Activated T-helper 1 cell treated with anti-CD3 and anti-CD28 coated beads, Interleukin-2, amount 50 U/mL, for 16 hours (primary cell): ENCODE measurements at places on chromosomes 1 and 21.

DNA sequence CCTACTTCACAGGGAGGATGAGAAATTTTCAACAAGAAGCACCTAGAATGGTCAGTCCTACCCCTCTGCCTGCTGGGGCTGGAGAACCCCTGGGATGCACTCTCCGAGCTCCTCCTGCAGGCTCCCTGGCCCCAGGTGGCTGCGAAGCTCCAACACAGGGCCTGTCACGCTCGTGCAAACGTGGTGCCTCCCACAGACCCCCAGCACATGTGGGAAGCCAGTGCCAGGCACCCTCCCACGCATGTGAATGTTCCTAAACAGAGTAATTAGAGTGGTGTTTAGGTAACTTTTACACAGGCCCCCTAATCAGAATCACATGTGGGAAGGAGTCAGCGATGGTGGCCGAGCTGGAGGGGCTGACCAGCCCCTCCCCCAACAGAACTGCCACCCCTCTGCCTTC lies 28.4 kb downstream of the GLIS1 start:
- no peak for DNase-seq

DNA sequence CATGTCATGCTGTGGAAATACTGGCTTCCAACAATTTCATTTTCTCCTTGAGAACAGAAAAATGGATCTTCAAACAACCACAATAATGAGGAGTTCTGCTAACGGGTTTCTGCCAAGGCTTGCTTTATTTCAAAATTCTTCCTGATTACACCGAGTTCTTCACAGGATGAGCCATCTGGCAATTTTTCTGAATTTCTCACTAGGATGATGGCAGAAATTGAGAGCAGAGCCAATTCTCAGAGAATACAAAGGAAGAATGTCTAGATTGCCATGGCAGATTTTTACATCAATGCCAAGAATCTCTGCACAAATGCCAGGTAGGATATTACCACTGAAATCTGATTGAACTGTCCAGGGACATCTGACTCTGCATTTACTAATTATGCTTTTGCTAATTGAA lies 619.0 kb upstream of the CHRM3 start:
- no peak for DNase-seq

GRCh38 chr21:8992731-8993174 lies 1528.6 kb upstream of the TPTE start:
- no peak for DNase-seq

DNA sequence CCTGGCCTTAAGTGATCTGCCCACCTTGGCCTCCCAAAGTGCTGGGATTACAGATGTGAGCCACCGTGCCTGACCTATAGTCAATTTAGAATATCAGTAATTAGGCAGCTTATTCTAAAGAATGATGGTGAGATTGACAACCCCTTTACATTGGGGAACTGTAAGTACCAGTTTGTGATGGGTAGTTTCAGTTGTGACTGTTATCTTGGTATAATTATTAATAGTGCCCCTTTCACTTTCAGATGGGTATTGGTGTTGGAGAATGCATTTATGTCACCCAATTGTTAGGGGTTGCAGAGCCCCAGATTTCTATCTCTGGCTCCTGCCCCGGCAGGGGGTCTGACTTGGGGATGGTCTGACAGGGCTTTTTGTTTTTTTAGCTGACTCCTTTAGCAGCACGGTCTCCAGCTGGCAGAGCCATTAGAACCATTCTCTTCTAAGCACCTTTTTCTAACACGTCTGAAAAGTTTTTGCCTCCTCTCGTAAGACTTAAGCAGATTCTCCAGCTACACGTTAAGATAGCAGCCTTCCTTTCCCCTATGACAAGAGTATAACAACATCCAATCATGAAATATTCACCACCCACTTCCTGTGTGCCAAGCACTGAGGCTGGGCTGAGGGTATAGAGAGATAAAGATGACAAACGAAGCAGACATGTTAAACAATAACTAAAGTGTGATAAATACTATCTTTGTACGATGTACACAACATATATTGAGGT lies 157.8 kb downstream of the SDCCAG8 start:
- no peak for DNase-seq

DNA sequence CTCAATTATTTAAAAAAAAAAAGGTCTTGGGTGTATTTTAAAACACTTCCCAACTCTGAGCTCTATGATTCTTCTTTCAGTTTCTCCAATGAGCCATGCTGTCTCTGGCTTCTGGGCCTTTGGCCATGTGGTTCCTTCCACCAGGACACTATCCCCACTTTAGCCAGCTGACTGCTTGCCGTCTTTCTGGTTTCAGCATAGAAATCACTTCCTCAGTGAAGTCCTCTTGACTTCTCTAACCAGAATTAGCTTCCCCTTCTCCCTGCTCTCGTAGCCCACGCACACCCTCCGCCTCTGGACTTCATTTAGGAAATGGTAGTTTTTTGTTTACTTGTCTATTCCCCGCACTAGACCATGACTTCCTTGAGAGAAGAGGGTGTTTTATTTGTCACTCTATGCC lies 1.1 kb upstream of the DIO1 start:
- DNase-seq: no peak

DNA sequence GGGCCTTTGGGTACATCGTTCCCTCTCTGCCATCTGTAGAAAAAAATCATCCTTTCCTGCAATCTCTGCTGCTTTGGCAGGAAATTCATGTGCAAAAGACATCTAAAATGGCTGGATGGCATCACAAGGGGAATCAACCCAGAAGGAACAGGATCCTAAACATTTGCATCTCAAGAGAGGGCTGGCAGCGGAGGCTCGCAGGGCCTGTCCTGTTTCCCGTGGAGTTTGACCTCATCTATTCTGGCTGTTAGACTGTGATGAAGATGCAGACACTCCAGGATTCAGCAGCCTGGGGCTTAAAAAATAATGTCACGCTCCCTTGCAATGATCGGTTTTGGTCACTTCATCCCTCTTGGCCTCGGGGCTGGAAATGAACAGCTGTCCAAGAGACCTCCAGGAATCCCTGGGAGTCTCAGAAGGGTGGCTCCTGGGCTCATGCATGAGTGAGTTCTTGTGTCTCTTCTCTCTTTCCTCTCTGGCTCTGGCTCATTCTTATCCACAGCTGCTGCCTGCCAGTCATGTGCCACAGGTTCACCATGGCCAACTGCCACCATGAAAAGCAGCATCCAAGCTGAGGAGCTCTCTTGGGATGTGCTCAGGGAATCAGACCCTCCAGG lies 16.1 kb upstream of the PCP4 start:
- no peak for DNase-seq

GRCh38 chr1:23421753-23422240 lies 2.8 kb downstream of the TCEA3 start:
- DNase-seq: no peak

GRCh38 chr1:63984257-63984929 lies 210.6 kb downstream of the ROR1 start:
- no peak for DNase-seq

DNA sequence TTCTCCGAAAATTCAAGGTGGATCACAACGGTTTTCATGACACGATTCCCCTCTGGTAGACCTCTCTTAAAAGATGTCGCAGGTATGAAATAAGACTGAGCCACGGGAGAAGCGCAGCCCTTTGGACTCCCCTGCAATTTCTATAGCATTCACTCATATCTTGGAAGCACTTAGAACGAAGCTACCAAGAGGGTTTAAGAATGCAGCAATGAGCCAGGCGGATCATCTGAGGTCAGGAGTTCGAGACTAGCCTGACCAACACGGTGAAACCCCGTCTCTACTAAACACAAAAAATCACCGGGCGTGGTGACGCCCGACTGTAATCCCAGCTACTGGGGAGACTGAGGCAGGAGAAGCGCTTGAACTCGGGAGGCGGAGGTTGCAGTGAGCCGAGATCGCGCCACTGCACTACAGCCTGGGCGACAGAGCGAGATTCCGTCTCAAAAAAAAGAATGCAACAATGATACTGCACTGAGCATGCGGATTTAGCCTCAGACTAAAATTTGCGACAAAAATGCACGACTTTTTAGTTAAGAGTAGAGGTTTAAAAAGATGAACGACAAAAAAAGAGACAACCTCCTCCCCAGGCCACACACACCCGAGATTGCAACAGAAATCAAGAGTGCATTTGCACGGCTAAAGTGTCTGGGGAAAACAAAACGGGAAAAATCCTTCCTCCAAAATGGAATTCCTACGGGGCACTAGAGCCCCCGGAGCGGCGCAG lies 743 bp downstream of the TOMM20 start:
- DNase-seq: no peak

DNA sequence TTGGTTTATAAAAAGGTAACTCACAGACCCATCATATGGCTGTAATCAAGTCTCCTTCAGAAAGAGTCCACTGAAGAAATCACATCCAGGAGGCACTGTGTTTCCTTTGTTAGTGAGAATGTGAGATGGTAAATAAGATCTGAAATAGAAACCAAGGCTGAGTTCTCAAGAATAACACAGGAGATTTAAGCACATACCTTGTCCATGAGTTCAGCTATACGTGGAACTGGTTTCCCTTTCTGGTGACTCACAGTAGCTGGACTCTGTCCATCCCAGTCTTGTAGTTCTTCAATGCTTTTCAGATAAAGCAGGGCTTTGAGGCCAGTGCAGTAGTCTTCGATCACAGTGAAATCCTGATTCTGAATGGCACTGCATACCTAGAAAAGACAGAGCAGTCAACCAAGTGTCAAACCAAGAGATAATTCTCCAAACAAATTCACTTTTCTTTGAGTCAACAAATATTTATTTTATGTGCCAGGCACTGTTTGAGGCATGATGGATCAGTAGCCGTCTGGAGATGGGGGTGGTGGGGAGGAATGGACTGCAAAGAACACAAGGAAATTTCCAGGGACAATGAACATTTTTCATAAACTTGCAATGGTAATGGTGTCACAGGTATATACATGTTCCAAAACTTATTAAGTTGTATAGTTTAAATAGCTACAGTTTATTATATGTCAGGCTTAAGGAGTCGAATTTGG lies 471.4 kb downstream of the PTBP2 start:
- no peak for DNase-seq

- no peak for DNase-seq
These were observed 6.9 kb upstream of the REG4 start for GRCh38 chr1:119818181-119818580.

- no peak for DNase-seq
These were observed 206.9 kb upstream of the LMO4 start for GRCh38 chr1:87121711-87122163.

GRCh38 chr1:77796695-77797405 lies 17.4 kb downstream of the MIGA1 start:
- DNase-seq: no peak

DNA sequence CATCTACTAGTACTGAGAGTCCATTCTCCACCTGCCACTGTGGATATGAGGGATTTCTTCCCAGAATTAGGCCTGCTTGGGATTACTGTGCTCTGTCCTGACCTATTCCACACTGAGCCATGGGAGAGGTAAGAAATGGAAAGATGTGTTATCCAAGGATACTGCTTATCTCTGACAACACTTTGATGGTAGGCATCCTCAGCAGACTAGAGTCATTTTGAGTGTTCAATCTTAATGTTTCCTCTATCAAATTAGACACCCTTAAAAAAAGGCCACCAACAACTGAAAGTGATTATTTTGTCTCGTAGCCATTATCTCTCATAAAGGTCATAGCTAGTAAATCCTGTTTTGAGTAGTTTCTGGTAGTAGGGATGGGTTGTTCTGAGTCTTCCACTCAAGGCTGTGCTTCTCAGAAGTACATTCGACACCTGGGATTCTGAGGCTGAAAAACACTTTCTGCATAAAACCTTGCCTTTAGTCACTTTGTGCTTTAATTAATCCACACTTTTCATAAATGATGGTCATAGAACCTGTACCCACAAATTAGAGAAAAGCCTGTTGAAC lies 8.8 kb downstream of the ATPAF1 start:
- DNase-seq: no peak

DNA sequence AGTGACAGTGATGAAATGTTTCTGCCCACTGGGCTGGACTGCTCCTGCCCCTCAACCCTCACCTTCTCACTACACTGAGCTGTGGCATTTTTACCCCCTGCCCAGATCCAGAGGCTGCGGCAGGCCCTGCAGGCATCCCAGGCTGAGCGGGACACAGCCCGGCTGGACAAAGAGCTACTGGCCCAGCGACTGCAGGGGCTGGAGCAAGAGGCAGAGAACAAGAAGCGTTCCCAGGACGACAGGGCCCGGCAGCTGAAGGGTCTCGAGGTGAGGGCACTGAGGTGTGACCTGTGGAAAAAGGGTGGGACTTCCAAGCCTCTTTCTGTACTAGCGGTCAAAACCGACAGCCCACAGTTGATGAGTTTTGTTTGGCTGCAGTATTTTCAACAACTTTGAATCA lies 6.2 kb upstream of the TUFT1 start:
- DNase-seq: no peak

- no peak for DNase-seq
These were observed 44.6 kb upstream of the ROR1 start for GRCh38 chr1:63729227-63729620.

DNA sequence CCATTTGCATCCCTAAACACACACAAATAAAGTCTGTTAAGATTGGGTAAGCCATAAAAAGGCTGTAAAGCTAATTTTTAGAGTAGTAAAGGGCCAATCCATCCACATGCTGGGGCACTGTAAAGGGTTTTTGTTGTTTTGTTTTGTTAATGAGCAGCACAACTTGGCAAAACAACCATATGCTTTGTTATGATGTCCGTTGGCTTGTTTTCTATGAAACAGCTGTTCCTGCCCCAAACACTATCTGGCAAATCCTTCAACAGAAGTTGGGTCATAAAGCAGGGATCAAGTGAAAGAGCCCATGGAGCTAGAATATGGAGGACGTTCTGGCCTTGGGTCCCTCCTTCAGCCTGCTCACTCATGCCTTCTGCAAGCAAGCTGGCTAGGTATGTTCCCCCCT lies 183.6 kb downstream of the APP start:
- DNase-seq: no peak

DNA sequence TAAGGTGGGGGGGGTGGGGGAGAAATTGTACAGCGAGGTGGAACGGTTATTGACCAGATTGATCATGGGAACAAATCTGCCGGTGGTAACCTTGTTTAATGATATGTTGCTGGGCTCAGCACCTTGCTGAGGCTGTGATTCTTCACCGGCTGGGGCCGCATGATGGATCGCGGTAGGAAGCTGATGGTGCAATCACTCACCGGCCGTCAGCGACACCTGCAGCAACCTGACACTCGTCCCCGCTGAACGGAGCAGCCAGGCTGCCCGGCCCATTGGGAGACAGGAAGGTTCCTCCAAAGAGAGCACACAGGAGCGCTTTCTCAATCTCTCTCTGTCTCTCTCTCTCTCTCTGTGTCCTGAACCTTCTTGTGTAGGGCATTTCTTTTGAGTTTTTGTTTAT lies 128.5 kb upstream of the RRP15 start:
- DNase-seq: no peak

GRCh38 chr1:15744122-15744679 lies 1.9 kb downstream of the TMEM82 start:
- no peak for DNase-seq

- DNase-seq: no peak
These were observed 14.3 kb downstream of the QSOX1 start for GRCh38 chr1:180168786-180169639.

- DNase-seq: no peak
These were observed 22.8 kb downstream of the HFM1 start for GRCh38 chr1:91381844-91382243.

- no peak for DNase-seq
These were observed 72.0 kb downstream of the NOS1AP start for GRCh38 chr1:162141281-162142054.

- DNase-seq: no peak
These were observed 48.6 kb downstream of the ACOT7 start for GRCh38 chr1:6345009-6345408.

- DNase-seq: no peak
These were observed 38.5 kb downstream of the MAP3K7CL start for GRCh38 chr21:29168891-29169315.

- DNase-seq: peak; percentile 49
These were observed 7.3 kb downstream of the GNG4 start for GRCh38 chr1:235642011-235642942.

GRCh38 chr1:186420311-186420710 lies 40.6 kb downstream of the PDC start:
- no peak for DNase-seq
